ENCODE measurements at places on chromosomes 11 and 22.

DNA sequence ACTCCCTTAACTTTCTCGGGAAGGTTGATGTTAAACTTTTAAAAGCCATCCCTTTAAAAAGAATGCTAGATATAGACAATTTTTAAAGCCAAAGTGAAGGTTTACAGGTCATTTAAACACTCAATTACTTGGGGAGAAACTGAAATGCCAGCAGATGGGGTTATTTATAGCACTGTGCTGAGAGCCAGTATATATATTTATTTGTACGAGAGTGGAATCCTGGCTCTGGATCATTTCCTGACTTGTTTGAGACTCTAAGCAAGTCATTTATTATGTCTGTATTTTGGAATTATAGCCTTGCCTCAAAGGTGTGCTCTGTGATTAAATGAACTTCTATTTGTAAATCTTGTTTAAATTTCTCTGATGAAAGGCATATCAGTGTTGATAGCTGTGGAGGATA, 6.8 kb upstream of the ZBED5 start:
- DNase-seq: no peak

DNA sequence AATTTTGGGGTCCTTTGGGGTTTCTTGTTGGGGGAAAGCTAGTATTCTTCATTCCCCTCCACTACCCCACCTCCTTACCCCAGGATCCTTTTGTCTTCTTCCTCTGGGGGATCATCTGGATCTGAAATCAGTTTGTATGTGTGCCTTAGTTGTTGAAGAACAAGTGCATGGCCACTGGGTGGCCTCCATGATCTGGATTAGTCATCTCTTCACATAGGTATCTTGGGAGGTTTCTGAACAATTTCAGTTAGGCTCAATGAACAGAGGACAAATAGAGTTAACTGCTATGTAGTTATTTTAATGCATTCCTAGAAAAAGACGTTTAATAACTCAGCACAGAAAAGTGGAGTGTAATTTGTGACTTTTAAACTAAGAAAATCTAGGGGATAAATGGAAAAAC, 7.1 kb upstream of the VWA5A start:
- DNase-seq: no peak

DNA sequence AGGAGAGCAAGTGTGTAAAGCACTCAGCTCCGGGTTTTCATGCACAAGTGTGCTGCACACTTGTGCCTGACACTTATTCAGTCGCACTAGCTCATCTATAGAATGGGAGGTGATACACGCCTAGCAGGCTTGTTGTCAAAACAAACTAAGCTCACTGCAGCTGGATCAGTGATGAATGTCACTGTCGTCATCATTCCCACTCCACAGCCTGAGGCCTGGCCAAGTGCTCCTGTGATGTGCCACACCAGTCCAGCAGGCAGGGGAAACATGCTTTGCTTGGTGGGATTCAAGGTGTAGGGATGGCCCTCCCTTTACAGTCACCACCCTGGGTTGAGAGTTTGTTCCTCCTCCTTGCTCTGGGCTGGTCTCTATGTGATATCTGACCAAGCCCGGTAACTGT, 6.8 kb downstream of the MPST start:
- no peak for DNase-seq

DNA sequence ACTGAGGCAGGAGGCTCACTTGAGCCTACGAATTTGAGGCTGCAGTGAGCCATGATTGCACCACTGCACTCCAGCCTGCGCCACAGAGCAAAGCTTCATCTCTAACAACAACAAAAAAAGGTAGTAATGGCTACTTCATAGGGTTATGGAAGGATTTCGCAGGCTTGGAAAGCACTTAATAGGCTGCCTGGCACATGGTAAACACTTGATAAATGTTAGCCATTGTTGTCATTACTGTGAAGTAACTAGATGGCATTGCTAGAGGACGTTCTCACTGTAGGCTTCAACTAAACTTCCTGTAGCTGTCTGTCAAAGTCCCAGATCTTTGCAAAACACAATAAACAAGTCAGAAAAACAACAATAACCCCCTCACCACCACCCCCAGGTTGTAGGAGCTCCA, 357.2 kb upstream of the NARS2 start:
- no peak for DNase-seq

GRCh38 chr11:115672412-115672811, 168.2 kb upstream of the CADM1 start:
- DNase-seq: no peak

GRCh38 chr22:29341056-29341848, 25.8 kb upstream of the RASL10A start:
- no peak for DNase-seq

- DNase-seq: no peak
Measured at GRCh38 chr22:26777156-26777801, 119.9 kb downstream of the MIAT start.

- no peak for DNase-seq
Measured at GRCh38 chr11:56331861-56332491, 13.9 kb upstream of the OR8K1 start.

GRCh38 chr11:28169816-28170215, 61.6 kb downstream of the METTL15 start:
- DNase-seq: no peak

DNA sequence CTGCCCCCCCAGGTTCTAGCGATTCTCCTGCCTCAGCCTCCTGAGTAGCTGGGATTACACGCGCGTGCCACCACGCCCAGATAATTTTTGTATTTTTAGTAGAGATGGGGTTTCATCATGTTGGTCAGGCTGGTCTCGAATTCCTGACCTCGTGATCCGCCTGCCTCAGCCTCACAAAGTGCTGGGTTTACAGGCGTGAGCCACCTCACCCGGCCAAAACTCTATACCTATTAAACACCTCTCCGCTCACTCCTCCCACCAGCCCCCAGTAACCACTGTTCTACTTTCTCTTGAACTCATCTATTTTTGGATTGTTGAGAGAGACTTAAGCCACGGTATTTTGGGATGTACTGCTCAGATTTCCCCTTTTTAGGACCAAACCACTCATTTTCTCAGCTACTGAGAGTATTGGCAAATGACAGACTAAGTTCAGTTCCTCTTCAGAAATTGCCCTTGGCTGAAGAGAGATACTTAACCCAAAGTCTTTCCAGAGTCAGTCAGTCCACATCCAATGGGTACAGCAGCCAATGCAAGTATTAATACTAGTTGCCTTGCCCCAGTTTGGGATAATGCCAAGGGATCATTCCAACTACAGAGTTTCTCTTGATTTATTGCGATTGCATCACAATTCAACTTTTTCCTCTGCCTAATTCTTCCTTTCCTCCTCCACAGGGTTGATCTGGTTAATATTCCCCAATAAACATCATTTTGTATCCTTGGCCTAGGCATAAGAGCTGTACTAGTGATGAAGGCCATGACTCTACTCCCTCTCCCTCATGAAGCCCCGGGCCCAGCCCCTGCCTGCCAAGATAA, 36.8 kb upstream of the CSTF3 start:
- no peak for DNase-seq

DNA sequence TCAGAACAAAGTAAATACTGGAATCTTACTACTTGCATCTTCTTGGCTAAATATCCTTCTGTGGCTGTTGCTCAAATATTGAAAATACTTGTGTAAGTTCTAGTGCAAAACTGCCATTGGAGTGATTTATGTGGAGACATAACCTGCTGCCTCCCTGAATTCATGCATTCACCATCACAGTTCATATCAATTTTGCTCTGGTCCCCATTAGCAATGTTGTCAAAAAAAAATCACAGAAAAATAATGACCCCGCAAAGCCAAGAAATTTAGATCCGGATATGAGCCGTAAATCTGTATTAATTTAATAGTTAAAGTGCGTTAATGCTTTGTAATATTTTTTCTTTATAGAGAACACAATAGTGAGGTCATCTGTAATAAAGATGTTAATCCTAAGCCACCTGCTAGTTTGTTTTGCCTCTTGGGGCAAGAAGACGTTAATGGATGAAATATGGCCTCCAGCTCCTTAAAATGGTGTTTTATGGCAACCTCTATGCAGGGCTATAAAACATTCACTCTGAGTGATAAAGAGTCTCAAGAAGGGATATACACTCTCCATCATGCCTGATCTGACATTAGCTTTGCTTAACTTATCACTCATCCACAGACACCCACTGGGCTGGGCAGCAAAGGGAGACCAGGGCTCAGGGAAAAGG, 255.9 kb downstream of the INSC start:
- DNase-seq: no peak
